ENCODE measurements at places on chromosomes 16 and 17.

DNA sequence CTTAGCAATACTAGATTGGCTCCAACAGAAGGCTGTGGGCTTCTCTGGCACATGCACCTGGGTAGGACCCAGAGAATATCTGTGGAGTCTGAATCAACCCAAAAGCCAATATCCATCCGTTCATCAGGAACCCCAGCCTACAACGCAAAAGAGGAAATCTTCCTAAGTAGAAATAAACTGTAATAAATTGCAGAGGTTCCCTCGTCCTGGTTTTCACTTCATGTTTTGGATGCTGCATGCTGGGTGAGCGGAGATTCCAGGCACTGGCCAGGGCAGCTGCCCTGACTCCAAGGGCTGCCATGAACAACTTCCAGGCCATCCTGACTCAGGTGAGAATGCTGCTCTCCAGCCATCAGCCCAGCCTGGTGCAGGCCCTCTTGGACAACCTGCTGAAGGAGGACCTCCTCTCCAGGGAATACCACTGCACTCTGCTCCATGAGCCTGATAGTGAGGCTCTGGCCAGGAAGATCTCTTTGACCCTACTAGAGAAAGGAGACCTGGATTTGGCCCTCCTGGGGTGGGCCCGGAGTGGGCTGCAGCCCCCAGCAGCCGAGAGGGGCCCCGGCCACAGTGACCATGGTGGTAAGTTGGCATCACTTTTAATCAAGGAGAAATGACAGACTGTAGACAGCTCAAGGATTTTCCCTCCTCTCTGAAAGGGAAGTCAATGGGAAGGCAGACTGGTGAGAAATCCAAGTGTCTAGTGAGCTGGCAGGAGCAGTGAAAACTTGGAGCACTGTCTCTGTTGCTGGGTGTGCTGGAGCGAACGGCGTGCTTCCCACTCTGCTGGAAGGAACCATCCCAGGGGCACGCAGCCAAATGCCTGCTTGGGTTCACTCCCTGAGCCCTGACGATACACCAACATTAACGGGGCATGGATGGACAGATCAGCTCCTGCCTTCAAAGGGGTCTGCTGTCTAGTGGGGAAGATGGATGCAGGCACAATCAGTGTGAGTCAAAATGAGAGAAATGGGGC, 10.7 kb upstream of the CIITA start:
- DNase-seq: no peak

DNA sequence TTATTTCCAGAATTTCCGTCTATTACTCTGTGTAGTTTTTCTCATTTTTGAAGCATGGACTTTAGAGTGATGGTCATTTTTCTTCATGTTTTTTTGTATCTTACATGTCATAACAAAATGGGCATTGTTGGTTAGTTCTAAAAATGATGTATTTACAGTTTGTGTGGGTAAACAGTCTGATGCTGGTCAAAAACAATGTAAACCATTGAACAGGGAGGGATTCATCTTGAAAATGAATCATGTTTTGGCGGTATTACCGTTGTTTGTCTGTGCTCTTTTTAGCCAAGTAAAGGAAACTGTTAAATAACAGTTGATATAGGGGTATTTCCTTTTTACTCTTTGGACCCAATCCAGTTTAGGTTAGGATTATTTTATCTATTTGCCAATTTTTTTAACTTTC, 315.8 kb downstream of the BCAS3 start:
- no peak for DNase-seq

DNA sequence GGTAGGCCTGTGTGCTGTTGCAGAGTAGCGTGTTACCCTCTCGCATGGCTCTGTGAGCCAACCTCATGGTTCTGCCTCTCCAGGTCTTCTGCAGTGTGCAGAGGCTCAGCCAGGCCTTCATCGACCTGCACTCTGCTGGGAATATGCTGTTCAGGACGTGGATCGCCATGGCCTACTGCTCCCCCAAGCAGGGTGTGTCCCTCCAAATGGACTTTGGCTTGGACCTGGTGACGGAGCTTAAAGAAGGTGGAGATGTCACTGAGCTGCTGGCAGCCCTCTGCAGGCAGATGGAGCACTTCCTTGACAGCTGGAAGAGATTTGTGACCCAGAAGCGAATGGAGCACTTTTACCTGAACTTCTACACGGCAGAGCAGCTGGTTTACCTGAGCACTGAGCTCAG, 75.8 kb upstream of the ENDOV start:
- DNase-seq: no peak

DNA sequence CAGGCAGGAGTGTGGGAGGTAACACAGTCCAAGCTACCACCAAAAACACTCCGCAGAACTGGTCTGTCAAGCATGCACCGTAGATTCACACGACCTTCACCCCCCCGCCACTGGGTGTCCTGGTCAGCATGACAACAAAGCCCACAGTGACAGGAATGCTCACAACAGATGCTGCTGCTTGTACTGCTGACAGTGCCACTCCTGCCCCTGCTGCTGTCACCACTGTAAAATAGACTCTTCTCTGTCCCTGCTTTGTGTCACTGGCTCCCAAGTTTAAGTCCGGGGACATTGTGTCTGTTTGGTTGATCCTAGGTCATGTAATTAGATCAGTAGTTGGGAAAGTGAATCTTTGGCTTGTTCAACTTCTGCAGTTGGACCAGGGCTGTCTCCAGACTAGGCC, 7.0 kb upstream of the ODF4 start:
- DNase-seq: no peak

- no peak for DNase-seq
These were observed 21.7 kb downstream of the SLC25A10 start for GRCh38 chr17:81733507-81734404.

DNA sequence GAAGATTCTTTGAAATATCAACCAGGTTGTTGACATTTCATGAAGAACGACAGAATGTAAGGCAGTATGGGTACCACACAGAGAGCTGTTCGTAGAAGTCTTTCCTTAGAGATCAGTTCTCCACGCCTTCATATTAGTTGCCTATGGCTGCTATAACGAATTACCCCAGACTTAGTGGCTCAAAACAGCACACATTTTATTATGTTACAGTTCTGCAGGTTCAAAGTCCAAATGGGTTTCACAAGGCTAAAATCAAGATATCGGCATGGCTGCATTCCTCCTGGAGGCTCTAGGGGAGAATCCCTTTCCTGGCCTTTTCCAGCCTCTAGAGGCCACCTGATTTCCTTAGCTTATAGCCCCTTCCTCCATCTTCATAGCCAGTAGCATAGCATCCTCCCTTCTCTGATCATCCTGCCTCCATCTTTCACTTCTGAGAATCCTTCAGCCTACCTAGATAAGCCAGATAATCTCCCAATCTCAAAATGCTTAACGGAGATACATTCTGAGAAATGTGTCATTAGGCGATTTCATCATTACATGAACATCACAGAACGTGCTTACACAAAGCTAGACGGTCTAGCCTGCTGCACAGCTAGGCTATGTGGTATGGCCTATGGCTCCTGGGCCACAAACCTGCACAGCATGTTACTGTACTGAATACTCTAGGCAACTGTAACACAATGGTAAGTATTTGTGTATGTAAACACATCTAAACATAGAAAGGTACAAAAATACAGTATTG, 26.0 kb downstream of the ERCC4 start:
- no peak for DNase-seq

DNA sequence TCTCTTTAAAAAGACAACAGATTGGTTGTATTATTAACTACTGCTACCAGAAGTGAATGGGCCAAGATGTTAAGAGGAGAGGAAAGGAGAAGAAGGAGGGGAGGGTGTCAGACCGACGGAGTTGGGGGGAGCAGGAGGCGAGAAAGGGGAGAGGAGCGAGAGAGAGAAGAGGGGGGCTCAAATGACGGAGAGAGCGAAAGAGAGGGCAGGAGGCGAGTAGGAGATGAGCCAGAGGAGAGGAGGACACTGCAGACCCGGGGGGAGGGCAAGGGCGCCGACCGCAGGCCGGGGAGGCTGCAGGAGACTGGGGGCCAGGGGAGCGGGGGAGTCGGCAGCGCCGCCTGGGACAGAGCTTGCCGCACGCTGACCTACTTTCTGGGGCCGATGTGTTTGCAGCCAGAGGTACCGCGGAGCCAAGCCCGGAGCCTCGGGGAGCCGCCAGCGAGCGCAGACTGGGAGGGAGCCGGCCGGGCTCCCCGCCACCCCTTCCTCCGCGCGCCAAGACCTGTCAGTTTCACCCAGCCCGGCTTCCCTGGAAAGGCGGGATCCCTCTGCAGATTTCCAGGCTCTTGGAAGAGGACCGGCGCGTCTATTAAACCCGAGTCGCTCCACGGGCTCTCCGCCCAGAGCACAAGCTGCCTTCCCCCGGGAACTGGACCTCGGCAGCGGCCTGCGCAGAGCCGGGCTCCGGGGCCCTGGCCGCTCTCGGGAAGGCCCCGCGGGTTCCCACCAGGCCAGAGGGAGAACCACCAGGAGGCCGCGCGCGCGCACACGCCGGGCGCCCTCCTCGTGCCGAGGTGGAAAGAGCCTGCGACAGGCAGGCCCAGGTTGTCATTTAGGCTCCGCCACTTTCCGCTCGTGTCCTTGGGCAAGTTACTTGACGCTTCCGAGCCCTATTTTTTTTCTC, 74.6 kb downstream of the CMC2 start:
- DNase-seq: no peak

DNA sequence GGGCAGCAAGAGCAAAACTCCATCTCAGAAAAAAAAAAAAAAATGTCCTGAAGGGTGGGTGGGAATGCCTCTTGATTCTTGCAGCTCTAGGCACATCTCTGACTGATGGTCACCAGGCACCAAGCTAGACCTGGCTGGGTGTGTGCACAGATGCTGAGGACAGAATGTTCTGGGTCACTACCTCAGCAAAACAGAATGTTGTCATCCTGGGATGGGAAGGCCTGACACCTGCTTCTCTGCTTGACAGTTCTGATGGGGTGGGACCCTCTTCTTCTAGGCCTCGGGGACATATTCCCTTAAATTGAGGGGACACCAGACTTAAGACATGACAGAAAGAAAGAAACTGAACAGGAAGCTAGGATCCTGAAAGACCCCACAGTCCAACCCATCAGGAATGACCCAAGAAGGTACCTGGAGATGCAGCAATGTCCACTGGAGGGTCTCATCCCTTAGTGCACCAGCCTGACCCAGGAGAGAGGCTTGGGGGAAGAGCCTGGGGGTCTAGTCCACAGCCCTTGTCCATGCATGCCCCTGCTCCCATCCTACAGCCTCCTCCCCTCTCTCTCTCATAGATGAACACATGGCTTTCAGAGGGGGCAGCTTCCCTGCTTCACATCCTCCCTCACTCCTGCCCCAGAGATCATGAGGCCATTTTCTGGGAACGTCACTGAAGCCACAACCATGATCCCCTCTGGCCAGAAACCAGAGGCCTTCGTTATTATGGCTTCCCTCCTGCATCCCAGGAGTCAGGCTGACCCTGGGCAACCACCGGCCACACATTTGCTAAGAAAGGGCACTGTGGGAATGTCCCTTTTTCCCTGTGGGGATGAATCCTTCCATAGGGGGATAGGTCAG, 3.8 kb upstream of the STAT5B start:
- no peak for DNase-seq

- no peak for DNase-seq
These were observed 7.0 kb downstream of the ZNF629 start for GRCh38 chr16:30780021-30780420.

DNA sequence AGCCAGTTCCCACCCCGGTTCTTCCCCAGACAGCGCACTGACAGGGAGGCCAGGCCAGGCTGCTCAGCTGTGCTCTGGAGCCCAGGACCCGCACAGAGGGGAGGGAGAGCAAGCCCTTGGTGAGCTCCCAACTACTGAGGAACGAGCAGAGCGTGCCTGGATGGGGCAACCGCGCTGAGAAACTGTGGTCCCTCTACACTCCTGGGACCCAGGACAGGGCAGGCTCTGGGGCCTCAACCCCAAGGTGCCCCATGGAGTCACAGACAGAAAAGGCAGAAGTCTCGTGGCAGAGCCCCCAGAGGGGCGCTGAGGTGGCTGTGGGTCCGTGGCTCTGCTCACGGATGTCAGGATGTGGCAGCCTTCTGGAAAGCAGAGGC, 16.3 kb downstream of the SLX4 start:
- no peak for DNase-seq

DNA sequence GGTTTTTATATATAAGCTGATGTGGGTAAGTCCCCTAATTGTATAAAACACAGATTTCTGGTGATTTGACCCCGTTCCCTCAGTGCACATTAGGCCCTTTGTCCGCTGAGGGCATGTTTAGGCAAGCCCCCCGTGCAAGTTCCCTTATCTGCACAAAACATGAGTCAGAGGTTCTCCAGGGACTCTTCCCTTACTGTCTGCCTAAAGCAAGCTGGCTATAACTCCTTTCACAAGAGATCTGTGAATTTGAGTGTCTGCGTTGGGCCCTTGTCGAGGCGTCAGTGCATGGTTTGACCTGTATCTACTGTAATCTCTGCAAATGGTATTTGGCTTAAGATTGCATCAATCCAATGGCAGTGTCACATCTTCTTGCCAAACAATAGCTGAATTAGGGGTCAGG, 712.8 kb downstream of the CDH8 start:
- no peak for DNase-seq

GRCh38 chr17:73719588-73720071, 75.4 kb upstream of the SDK2 start:
- no peak for DNase-seq

DNA sequence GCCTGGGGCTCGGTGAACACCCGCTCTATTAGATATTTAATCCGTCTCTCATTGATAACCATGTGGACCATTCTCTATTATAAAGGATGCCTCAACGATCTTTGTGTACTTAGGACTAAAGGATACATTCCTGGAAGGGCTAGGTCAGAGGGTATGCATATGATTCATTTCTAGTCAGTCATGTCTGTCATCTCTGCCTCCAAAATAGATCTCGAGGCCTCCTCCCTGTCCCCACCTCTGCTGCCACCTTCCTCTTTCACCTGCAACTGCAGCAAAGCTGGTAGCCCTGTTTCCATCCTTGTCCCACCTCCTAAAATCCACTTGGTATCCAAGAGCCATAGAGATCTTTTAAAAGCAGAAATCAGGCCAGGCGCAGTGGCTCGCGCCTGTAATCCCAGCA, 121.5 kb downstream of the KATNIP start:
- DNase-seq: no peak

GRCh38 chr17:75073618-75074047, 14.1 kb upstream of the SLC16A5 start:
- no peak for DNase-seq

DNA sequence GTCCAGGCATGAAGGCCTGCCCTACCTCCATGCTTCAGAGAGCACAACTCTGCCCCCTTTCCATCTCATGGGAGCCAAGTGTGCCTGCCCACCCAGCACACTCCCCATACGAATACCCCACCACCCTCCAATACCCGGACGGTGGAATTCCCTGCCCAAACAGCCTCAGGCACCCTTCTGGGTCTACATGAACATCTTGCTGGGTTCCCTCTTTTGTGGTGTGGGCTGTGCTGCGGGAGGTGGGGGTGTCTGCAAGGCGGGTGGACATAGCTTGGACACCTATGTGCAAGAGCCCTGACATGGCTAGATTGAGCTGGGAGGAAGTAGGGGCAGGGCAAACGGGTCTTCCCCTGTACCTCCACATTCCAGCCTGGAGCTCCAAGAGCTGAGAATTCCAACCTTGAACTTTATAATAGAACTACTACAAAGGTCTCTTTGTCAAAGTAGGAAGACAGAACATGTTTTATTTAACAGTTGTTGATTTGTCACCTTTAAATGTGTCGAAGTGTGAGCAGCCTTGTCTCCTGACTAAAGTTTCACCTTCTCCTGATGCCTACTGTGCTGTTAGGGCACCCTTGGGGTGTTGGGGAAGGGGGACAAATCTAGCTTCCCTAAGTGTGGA, 9.1 kb downstream of the SLC6A2 start:
- no peak for DNase-seq

- DNase-seq: no peak
These were observed 205.4 kb downstream of the COPRS start for GRCh38 chr17:31653691-31654090.
